ENCODE measurements at places on chromosomes 12 and 14. TPM values are rescaled to one million over a fixed set of nuclear protein-coding genes. Genes with fewer than 3 reads are reported as not detected.

FGD6 gene
- 11.4 TPM for total RNA-seq

NEUROD4 gene
- total RNA-seq, result not detected

CLEC2D gene
- 7.8 TPM for total RNA-seq

DNA sequence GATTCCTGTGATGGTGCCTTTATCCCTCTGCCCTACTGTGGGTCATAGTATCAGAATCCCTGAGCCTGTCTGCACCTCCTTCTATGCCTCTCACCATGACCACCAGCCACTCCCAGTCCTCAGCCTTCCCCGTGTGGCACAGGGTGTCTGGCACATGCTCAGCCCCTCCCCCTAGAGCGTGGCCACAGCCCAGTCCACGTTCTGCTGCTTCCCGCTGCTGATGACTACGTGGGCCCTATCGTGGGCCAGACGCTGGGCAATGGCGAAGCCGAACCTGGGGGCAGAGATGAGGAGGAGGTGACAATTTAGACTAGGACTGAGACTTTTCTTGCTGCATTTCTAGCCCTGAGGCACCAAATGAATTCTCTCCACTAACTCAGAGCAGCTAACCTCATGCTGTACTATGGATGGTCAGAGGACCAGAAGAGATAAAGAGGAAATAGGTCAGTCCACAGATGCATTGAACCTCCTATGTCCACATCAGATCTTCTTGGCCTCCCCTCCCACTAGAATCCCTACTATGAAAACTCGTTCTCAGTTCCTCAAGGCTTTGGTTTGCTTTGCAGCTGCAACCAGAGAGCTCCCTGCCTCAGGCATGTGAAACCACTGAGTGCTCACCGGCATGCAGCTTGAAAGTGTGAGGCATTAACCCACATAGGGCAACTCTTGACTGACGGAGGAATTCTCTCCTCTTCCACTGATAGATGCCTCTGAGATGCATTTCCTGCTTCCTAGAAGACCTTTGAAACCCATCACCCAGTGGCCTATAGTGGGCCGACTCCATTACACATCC, 126.3 kb upstream of the DHRS4 start:
- no peak for DNase-seq

DNA sequence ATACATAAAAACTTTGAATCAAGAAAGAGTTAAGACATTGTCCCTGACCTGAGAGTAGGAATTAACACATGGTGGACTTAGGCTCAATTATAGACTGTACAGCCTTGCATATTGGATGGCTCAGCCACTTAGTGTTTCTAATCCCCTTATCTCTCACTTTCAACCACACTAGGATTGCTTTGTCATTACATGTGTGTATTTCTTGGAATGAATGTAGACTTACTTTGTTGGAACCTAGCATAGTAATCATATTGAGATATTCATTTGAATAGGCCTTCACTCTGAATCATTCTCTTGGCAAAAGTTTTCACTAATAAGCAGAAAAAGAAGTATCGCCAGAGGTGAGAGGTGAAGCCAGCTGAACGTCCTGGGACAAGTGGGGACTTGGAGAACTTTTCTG, 1973.9 kb upstream of the FLRT2 start:
- DNase-seq, result no peak

DNA sequence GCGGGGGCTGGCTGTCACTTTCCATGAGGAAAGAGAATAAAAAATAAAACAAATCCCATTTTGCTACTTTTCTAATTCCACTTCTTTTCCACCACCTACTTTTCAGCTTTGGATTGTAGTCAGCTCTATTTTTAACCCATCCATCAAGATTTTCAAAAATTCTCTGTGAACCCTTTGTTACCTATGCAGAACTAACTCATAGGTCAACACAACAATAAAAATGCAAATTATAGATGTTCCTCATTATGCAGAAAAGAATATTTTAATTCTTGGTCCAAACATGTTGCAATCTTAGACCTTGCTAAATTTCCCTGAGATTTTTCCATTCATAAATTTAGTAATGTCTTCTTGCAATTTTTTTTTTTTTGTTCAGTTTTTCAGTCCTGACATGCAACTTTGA, 454.5 kb downstream of the ADAMTS20 start:
- no peak for DNase-seq

- DNase-seq, result peak; percentile 69
Observed at GRCh38 chr14:74579447-74580274, 32.4 kb downstream of the LTBP2 start.

- no peak for DNase-seq
Observed at GRCh38 chr12:127389923-127390322, 877.0 kb upstream of the TMEM132C start.

DNA sequence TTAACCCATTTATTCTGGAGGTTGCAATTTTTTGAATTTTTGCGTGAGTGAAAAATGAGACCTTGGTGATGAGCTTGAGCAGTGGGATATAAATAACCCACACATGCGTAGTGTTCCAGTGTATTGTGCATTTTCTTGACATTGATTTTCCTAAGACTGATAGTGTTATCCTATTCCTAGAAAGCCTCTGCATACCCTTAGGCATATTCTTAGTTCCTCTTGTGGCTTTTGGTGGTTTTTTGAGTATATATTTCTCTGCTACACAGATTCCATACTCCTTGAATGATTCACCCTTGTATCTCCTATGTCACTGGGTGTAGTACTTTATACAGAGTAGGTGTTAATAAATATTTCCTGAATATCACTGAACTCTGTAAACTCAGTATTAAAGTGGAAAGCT, 363.4 kb upstream of the PDE3A start:
- no peak for DNase-seq

GRCh38 chr12:47020211-47020821, 59.1 kb upstream of the PCED1B start:
- no peak for DNase-seq

DNA sequence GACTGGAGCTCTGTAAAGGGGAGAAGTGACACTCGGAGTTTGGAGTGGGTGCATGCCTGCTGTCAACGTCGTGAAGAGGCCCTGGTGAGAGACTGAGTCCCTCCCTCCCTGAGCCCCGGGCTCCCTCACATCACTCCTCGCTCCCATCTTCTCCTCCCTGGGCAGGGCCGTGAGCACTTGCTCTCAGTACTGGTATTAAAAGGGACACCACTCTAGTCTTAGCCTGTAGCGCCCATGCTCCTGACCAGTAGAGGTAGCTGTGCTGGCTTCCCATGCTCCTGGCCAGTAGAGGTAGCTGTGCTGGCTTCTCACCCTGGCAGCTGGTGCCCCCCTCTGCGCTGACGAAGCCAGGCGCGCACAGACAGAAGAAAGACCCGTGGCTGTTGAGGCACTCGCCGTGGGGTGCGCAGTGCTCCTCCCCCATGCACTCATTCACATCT, 14.7 kb downstream of the ISCA2 start:
- peak; percentile 64 for DNase-seq

- peak; percentile 86 for DNase-seq
Observed at GRCh38 chr12:56631790-56632700, 1.9 kb upstream of the BAZ2A start.

LRRC74A gene
- not detected for total RNA-seq

DNA sequence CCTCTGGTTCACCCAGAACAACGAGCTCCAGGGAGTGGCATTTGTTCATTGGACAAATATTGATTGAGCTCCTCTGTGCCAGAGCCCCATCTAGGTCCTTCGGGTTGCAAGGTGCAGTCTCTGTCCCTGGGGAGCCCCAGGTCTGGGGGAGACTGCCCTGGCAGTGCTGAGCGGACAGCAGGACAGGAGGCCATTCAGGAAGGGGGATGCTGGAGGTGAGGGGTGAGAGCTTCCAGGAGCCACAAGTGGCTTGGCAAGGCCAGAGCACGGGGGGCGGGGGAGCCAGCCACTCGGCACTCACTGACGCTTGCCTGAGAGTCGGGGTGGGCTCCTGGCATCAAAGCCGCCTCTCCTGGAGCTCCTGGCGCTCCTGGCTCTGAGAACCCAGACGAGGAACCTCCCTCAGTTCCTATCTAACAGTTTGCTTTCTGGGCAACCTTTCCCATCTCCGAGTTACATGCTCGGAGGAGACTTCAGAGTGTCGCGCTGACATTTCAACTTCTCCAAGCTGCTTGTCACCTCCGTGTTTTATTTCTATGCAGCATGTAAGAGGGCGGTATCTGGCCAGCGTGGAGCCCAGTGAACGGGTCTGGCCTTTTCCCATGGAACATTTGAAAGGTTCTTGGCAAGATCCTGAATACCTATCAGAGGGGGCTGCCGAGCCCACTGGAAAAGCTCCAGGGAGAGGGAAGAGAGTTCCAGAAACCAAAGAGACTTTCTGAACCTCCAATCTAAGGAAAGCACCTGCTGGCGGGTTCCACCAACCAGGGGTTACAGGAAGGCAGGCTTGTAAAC, 62.0 kb upstream of the BCL11B start:
- peak; percentile 71 for DNase-seq

GRCh38 chr12:27998170-27998569, 25.6 kb upstream of the PTHLH start:
- DNase-seq, result no peak

DNA sequence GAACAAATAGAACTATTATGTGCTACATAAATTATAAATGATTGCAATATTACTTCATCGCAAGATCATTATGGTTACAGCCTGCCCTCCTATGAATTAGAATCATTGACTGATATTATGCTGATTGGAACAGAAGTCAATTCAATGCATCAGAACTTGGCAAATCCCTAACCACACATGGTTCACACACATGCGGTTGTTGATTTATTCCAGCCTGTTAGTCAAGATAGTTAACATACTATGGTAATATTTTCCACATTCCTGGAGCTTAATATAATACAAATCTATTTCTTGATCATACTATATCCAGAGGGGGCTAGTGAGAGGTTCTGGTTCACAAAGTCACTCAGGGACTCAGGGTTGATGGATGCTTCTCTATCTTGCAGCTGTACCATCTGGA, 9.7 kb upstream of the CACNA1C start:
- no peak for DNase-seq

DNA sequence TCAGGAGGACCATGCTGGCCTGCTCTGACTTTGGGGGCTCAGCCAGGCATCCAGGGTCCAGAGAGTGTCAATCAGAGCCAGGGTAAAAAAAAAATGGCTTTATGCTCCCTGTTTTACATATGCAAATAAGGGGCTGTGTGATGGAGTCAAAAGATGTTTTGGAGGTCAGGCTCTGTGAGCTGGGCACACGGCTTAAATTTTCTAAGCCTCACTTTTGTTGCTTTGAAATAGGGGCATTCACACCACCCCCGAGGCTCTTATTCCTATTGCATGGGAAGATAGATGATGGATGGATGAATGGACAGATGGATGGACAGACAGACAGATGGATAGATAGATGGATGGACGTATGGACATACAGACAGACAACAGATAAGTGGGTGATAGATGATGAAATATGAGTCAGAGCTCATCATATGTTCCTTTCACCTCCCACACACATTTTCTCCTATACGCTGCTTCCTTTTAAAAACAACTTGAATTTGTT, 42.7 kb downstream of the RIN3 start:
- no peak for DNase-seq

HOXC10 gene
- 35.5 TPM for total RNA-seq

CYP46A1 gene
- 1.3 TPM for total RNA-seq

DNA sequence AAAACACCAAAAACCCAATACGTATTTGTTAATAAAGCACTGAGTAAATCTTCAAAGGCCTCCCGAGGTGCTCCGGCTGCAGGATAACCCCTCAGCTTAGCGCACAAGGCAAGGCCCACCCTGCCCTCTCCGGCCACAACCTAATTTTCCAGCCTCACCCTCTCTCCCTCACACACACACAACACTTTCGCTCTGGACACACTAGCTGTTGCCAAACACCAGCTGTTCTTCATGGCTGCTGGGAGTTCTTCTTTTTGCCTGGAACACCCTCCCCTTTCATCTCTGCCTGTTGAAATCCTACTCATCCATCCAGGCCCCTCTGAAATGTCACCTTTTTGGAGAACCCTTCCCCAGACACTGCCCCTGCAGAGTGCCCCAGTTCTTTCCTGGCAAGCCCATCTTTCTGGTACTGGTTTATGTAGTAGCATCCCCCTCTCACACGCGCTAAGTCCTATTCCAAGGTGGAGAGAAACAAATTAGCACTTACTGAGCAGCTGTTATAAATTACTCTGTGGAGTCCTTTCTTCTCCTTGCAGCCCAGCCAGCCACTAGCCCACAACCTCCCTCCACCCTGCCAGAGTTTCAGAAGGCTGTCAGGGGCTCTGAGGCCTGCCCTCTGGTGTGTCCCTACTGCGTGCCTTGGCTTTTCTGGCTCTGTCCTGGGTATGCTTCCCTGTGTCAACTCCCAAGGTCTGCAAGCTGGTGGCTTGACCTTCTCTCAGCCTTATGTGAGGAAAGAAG, 805 bp upstream of the CRACR2A start:
- no peak for DNase-seq

- DNase-seq, result no peak
Observed at GRCh38 chr12:15152868-15153267, 68.3 kb downstream of the RERG start.

NGB gene
- not detected for total RNA-seq

GRCh38 chr14:74403619-74404417, 22.2 kb downstream of the SYNDIG1L start:
- no peak for DNase-seq

- peak; percentile 53 for DNase-seq
Observed at GRCh38 chr12:52313461-52313860, 7.7 kb downstream of the KRT83 start.

NELL2 gene
- 0.52 TPM for total RNA-seq

COPZ1 gene
- total RNA-seq, result 80.2 TPM

- DNase-seq, result no peak
Observed at GRCh38 chr12:15546102-15546701, 223.9 kb downstream of the PTPRO start.

DNA sequence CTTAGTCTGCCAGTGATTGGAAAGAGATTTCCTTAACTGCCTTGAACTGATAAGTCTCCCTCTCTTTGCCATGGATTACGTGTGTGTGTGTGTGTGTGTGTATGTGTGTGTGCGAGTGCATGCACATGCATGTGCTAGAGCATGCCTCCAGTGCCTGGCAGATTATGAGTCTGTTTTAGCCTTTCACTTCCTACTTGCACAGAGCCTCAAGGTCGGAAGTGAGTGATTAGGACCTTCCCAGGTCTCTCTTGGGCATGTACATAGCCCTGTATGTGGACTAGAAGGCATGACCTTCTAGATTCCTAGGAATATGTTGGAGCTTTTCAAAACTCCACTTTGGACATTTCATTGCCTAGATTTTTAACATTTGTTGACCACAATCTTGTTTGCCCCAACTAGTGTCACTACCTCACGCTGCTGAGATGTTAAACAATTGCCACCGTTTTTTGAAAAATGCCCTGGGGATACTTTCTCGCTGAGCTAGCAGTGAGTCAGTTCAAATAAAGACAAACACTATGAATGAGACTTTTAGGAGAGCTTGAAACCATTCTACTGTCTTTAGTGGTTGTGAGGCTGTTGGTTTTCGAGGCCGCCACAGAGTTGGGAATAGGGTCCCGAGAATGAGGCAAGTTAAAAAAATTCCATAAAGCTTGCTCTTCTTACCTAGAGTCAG, 28.2 kb downstream of the KIAA0586 start:
- no peak for DNase-seq

GRCh38 chr12:120230326-120230973, 29.5 kb upstream of the RPLP0 start:
- peak; percentile 88 for DNase-seq

GRCh38 chr12:111170543-111170942, 198.4 kb downstream of the PHETA1 start:
- DNase-seq, result no peak

- no peak for DNase-seq
Observed at GRCh38 chr12:132835076-132836025, 6.7 kb upstream of the GOLGA3 start.

GRCh38 chr12:58529897-58530741, 390.2 kb downstream of the LRIG3 start:
- no peak for DNase-seq

RIPK3 gene
- total RNA-seq, result 9.2 TPM

- DNase-seq, result peak; percentile 81
Observed at GRCh38 chr14:105495101-105495989, 4.3 kb downstream of the TEDC1 start.
